ENCODE measurements at places on chromosomes 1 and 21. TPM values are rescaled to one million over a fixed set of nuclear protein-coding genes. Genes with fewer than 3 reads are reported as not detected.

The NIBAN1 gene
- 6.7 TPM for total RNA-seq

The TFB2M gene
- 21.0 TPM for total RNA-seq

The ANKRD65 gene
- total RNA-seq: 1.9 TPM

The PHGDH gene
- 82.0 TPM for total RNA-seq

The OSCP1 gene
- total RNA-seq: 5.5 TPM

The LCE2B gene
- not detected for total RNA-seq

The SLC9C2 gene
- not detected for total RNA-seq

The S100A10 gene
- total RNA-seq: 1,621 TPM

The ABCG1 gene
- total RNA-seq: 0.80 TPM

The GBP7 gene
- total RNA-seq: not detected

The SPRR2B gene
- not detected for total RNA-seq

The NEGR1 gene
- 2.7 TPM for total RNA-seq

Measured in Panc1 (cell line).